DMS53 (cell line): ENCODE measurements at places on chromosomes 4 and X.

GRCh38 chr4:15809058-15809457, 30.9 kb downstream of the CD38 start:
- no peak for DNase-seq

- no peak for DNase-seq
Measured at GRCh38 chr4:171265190-171265818, 547.9 kb upstream of the GALNTL6 start.

GRCh38 chrX:45778616-45779015, 577.9 kb upstream of the DIPK2B start:
- DNase-seq, result no peak

GRCh38 chrX:139290310-139290709, 240.2 kb upstream of the F9 start:
- DNase-seq, result no peak

DNA sequence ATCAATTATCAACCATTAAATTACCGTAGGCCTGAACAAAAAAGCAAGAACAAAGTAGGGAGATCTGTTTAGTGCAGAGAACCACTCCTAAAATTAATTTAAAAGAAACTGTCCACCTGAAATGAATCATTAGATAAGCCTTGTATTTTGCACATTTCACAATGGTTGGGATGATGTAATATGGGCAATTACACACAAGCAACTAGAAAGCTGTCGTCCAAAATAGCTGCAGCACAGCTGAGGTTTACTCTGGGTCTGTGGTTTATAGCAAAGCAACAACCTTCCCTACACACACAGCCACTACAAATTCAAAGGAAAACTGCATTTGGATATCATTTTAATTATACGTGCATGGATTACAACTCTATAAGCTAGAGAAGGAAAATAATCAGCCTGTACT, 28.5 kb downstream of the PCDH19 start:
- DNase-seq, result no peak

- DNase-seq, result no peak
Measured at GRCh38 chrX:120291211-120291610, 20.1 kb downstream of the TMEM255A start.
